Activated CD4-positive, alpha-beta T cell treated with anti-CD3 and anti-CD28 coated beads, Interleukin-2, amount 50 U/mL, for 48 hours (primary cell): ENCODE measurements at places on chromosomes 5 and 9.
A peak's percentile ranks its signal among the peaks of the same experiment; 100 is the strongest.

- no peak for DNase-seq
Observed at GRCh38 chr9:128860937-128861336, 20.8 kb downstream of the KYAT1 start.

- DNase-seq: peak; percentile 63
Observed at GRCh38 chr5:140402258-140403074, 833 bp downstream of the ANKHD1 start.

DNA sequence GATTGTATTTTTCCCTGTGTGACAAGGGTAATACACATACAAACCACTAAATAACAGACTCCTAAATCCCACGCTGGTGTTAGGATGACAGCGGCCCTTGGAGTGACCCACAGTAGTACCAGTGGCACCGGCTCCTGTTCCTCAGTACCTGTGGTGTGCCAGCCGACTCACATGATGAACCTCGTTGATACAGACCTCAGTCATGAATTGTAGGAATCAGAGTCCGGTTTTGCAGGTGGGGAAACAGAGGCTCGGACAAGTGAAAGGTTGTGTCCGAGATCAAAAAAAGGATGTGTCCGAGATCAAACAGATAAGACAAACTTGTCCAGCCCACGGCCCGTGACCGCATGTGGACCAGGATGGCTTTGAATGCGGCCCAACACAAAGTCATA lies 78.0 kb downstream of the AMBP start:
- no peak for DNase-seq

DNA sequence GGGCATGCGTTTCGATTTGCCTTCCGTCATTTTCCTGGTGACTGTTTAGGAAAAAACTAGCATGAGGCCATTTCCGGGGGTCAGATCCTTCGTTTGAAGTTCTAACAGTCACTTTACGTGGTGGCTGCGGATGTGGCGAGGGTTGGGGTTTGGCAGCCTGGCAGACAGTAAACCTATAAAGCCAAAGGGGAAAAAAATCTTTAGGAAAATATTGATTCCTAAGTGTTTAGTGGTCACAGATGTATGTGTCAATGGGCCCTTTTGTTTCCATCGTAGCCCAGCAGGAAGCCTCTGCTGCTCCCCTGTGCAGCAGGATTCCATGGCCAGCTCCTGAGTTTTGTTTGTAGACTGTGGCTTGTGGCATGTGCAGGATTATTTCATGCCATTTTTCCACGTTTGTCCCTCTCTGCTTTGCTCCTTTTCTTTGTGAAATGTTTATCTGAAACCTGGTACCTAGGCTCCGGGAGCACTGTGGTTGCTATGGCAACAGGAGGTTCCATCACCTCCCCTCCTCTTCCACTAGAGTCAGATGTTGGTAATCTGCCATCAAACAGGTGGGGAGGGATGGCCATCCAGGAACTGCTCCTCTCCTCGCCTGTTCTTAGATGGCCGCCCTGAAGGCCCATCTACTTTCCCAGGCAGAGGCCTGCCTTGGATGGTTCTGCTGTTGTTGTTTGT lies 202.3 kb downstream of the AOPEP start:
- no peak for DNase-seq

- DNase-seq: no peak
Observed at GRCh38 chr9:4662989-4663792, 1.1 kb downstream of the PLPP6 start.

GRCh38 chr9:26685818-26686217 lies 206.8 kb downstream of the CAAP1 start:
- no peak for DNase-seq

- no peak for DNase-seq
Observed at GRCh38 chr5:60540856-60541805, 158.8 kb downstream of the DEPDC1B start.

- DNase-seq: no peak
Observed at GRCh38 chr5:147160902-147161700, 73.7 kb upstream of the STK32A start.

DNA sequence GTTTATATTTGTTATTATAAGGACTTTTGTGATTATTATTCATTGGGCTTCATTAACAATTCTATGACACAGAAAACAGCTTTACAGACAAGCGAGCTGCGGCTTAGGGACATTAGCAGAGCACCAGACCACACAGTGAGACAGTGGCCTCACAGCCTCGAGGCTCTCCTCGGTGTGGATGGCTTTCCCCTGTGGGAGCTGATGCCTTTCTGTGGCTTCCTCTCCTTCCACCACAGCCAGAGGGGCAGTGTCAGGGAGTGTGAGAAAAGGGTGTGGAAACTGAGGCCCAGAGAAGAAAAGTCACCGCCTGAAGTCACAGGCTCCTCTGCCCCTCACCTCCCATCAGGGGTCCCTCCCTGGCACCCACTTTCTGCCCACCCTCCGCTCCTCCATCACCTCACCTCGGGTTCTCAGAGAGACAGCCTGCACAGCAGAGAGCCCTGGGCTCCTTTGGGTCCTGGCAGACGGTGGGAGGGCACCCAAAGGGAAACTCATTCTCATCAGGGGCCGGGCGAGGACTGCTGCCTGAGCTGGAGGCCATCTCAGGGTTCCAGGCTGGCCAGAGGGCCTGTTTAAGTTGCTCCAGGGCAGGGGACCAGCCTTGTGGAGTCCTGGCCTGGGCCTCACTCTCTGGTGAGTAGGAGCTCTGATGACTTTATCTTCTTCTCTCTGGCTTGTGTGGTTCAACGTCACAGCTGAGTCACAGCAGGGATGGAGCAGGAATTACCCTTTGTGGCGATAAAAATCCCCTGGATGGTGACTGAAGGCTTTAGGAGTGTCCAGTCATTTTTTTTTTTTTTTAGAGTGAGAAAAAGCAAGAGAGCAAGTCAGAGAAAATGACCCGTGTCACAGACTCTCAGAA lies 830 bp downstream of the TRAF1 start:
- peak; percentile 91 for DNase-seq

GRCh38 chr5:56003179-56003578 lies 8.4 kb upstream of the IL6ST start:
- no peak for DNase-seq

- no peak for DNase-seq
Observed at GRCh38 chr5:98402130-98402529, 371.3 kb upstream of the RGMB start.

GRCh38 chr9:94921092-94921471 lies 194.6 kb downstream of the AOPEP start:
- DNase-seq: no peak

- DNase-seq: no peak
Observed at GRCh38 chr5:115392611-115393010, 96.2 kb upstream of the CCDC112 start.

- no peak for DNase-seq
Observed at GRCh38 chr5:61465066-61465465, 133.0 kb downstream of the ZSWIM6 start.

- DNase-seq: no peak
Observed at GRCh38 chr5:10645671-10646070, 81.8 kb downstream of the ANKRD33B start.

- peak; percentile 16 for DNase-seq
Observed at GRCh38 chr9:35102465-35102768, 514 bp downstream of the STOML2 start.

GRCh38 chr5:172497591-172498255 lies 43.4 kb upstream of the SH3PXD2B start:
- no peak for DNase-seq

- DNase-seq: no peak
Observed at GRCh38 chr5:158521995-158522394, 577.7 kb downstream of the EBF1 start.

DNA sequence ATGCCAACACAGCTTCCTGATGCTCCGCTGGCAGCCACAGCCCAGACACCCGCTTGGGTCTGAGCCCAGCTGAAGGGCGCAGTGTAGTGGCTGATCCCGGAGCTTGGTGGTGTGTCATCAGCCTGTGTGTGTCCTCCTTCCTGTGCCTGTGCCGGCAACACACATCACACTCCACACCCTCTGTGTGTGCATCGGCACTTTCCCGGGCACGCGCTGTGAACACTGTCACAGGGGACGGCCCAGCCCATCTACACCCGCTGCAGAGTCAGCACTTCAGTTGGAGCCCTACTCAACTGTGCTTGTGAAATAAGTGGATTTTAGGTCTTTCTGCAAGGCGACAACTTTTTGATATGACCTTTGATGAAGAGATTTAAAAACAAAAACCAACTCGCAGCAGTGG lies 189.4 kb downstream of the IRX2 start:
- no peak for DNase-seq

DNA sequence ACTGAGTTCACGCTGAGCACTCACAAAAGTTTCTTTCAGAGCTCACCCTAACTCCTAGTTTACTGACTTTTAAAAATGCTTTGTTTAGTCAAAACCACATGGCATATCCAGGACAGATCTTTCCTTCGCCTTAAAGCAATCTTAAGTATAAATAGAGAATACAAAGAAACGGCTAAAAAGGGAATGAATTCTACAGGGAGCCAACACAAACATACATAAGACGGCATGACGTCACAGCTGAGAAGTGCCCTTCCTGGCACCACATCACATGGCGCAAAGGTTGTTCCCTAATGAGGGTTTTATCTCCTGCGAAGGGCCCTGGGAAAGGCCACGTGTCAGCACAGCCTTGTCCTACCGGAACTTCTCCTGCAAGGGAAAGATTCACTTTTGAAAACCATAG lies 141.3 kb downstream of the IRX1 start:
- DNase-seq: no peak

DNA sequence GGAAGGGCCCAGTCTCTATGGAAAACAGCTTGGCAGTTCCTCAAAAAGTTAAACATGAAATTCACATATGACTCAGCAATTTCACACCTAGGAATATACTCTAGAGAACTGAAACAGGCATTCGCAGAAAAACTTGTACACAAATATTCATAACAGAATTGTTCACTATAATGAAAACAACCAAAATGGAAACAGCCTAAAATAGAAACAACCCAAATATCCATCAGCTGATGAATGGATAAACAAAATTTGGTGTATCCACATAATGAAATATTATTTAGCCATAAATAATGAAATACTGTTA lies 4.8 kb upstream of the GPR150 start:
- DNase-seq: no peak

GRCh38 chr5:3818624-3819023 lies 223.0 kb downstream of the IRX1 start:
- no peak for DNase-seq

DNA sequence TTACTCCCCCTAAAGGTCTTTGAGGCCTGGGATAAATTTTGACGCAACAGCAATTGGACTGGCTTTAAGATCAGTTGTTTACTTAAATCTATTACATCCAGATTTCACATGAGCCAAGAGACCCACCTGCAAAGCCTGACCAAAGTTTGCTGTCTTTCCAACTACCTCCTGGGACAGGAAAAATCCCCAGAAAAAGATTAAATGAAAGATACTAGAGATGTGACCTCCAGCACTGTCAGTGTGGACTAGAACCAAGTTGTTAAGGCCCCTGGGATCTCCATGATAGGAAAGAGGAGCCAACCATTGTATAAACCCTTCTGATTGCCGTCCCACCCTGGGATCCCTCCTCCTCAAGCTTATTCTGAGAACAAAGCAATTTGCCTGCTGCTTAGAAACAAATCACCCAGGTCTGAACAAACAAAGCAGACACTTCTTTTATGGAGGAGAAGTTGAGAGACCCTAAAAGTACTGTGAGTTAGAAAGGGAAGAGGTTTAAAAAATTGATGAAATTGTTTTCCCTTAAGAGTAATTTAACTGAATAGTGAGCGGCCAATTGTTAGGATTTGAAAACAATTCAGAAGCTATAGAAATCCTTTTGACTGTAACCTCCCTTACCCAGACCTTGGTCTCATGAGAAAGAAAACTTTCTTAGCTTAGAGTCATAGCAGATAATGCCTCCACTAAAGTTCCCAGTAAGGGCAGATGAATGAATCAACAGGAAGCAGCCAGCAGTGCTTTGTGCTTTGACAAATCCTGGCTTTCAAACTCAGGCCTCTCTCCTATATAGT lies 255.2 kb downstream of the TMEM167A start:
- no peak for DNase-seq

- DNase-seq: no peak
Observed at GRCh38 chr5:151298063-151298855, 5.3 kb downstream of the SLC36A3 start.

DNA sequence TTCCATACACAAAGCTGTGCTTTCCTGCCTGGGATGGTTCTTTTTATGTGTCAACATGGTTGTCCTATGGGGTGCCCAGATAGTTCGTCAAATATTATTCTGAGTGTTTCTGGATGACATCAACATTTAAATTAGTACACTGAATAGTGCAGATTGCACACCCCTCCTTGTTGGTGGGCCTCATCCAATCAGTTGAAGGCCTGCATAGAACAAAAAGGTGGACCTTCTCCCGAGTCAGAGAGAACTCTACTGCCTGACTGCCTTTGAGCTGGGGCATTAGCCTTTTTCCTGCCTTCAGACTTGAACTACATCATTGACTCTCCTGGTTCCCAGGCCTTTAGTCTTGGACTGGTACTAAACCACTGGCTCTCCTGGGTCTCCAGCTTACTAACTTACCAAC lies 80.4 kb downstream of the SHB start:
- no peak for DNase-seq

- DNase-seq: no peak
Observed at GRCh38 chr9:94787266-94787665, 60.8 kb downstream of the AOPEP start.

DNA sequence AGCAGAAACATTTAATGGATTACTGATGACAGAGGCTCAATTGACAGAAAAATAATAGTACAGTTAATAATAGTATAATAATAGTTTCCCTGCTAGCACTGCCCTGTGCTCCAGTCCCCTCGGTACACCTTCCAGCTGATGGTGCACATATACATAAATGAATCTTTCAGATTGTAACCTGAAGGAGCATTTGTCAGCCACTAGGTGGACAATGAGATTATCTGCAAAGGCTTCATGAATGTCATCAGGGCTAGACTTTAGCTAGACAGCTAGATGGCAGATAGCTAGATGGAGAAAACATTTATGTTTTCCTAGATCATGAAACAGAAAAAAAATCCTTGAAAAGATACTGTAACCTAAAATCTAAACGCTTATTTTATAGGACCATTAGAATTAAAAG lies 304.4 kb upstream of the SMC2 start:
- DNase-seq: no peak

GRCh38 chr5:109947667-109948066 lies 257.9 kb downstream of the MAN2A1 start:
- DNase-seq: no peak

DNA sequence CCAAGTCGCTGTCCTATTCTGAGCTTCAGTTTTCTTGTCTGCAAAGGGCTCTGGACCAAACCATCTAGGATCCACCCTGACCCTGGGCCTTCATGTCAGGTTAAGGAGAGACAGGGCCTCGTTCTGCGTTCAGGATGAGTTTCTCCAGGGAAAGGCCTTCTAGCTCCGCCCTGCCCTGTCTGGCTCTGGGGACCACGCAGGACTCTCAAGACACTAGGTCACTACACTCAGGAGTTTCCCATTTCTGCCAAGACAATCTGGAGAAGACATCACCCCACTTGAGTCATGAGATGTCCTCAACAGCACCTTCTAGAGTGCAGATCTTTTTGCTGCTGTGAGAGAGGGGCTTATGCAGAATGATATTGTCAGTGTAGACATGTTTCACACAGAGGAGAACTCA lies 53.2 kb upstream of the KCNMB1 start:
- no peak for DNase-seq

DNA sequence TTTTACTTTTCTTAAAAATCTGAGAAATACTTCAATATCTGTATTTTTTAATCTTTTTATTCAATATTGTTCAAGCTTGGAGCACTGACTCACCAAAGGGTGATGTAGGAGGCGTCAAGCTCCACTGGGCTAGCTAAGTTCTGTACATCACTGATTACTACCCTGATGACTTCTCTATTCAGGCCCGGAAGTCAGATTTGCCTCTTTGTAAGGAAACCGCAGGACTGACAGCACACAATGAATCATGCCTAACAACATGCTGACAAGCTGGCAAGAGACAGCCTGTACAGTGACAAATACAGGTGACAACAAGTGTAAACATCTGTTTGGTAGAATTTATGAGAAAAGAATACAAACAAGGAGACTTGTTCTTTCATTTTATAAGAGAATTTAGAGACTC lies 627.9 kb upstream of the RORB start:
- DNase-seq: no peak
